ENCODE measurements at places on chromosomes 2 and 18.

GRCh38 chr2:108588070-108588668 is 53.9 kb downstream of the LIMS1 start:
- DNase-seq: no peak

DNA sequence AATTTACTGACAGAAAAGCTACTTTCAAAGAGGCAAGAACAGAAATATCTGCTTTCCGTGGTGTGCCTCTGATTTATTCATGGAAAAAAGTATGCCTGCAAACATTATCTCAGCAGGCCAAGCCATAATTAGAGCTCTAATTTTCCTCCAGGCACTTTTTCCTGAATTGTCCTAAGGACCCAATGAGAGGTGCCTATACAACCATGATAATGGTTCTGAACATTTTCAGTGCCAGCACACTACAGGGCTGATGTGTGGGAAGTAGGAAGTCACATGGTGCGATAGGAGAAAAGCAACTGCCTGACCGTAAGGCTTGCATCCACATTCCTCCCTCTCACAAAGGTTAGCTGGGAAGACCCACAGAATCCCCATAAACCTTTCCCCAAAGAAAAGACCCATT is 45.9 kb upstream of the EGR4 start:
- DNase-seq: no peak

GRCh38 chr2:221914334-221914880 is 342.3 kb upstream of the EPHA4 start:
- no peak for DNase-seq

- DNase-seq: no peak
Observed at GRCh38 chr18:35278969-35279368, 11.1 kb downstream of the ZSCAN30 start.

DNA sequence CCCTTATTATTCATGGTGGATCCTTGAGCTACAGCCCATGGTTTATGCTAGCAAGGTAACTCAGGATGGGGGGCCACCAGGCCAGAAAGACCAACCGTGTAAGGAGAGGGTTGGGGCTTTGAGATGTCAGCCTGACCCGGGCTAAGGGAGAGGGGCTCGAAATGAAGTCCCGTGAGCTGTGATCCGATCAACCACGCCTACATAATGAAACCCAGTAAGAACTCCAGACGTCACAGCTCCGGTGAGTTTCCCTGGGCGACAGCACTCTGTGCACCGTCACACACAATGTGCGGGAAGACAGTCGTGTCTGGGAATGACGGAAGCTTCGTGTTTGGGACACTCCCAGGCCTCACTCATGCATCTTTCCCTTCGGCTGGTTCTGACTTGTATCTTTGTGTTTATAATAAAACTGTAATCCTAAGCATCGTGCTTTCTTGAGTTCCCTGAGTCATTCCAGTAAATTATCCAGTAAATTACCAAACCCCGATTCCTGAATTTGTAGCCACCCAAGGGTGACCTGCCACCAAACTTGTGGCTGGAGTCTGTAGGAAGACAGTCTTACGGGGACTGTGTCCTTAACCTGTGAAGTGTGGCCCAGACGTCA is 44.2 kb downstream of the CYP27C1 start:
- no peak for DNase-seq

- DNase-seq: no peak
Observed at GRCh38 chr2:209773377-209773776, 1.7 kb downstream of the UNC80 start.

Measured in RCC 7860 (cell line).